ENCODE measurements at places on chromosomes 5 and 9.

- peak; percentile 21 for DNase-seq
These were observed 116.5 kb downstream of the GDNF start for GRCh38 chr5:37723162-37723961.

DNA sequence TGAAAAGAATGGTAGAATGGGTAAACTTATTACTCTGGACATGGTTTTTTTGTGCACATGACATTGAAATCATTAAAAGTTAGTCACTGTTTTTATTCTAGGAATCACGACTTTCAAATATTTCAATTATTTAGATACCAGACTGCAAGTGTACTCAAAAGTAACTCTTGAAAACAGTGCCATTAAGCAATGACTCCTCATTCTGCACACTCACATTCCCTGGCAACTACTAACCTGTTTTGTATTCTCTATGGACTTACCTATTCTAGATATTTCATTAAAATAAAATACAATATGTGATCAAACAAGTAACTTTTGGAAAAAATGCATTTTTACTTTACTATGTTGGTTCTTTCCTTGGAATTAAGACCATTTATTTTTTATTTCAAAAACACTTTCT is 607.0 kb downstream of the PDE4D start:
- DNase-seq, result no peak

GRCh38 chr9:95756986-95757385 is 118.5 kb upstream of the ERCC6L2 start:
- DNase-seq, result no peak

DNA sequence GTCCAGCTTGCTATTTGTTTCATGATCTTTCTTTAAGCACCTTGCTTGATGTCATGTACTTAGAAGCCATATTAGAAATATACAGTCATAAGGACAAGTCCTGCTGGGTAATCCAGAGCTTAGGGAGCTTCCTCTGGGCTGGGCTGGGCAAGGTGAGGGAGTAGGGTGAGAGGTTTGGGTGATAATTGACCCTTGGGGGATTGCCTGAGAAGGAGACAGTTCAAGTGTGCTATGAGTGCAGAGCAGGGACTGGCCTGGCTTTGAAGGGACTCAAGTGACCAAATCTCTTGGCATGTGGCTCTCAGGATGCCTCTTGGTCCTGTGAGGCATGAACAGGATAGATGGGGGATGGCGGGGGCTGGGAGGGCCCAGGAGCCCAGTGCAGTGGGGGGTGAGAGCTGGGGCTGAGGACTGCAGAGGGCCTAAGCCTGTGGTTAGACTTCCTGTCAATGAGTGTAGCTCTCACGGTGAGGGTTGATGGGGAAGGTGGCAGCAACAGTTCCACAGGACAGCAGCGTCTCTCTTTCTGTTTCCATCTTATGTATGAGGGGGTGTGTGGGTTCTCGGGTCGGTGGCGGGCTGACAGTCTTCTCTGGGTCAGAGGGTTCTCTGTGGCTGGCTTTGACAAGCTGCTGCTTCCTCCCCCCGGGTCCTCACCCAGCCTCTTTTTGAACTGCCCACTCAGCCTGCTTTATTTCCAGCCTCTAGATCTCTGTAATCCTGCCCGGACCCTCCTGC is 53.5 kb downstream of the RGS3 start:
- DNase-seq, result peak; percentile 59

- DNase-seq, result no peak
These were observed 71.9 kb upstream of the GRHPR start for GRCh38 chr9:37350486-37351190.

- DNase-seq, result no peak
These were observed at the start of gene FOXI1 for GRCh38 chr5:170105642-170106611. Gene FOXI1 (plus strand): TSS chr5:170105897. CDS start chr5:170105958, 61 bp downstream.

DNA sequence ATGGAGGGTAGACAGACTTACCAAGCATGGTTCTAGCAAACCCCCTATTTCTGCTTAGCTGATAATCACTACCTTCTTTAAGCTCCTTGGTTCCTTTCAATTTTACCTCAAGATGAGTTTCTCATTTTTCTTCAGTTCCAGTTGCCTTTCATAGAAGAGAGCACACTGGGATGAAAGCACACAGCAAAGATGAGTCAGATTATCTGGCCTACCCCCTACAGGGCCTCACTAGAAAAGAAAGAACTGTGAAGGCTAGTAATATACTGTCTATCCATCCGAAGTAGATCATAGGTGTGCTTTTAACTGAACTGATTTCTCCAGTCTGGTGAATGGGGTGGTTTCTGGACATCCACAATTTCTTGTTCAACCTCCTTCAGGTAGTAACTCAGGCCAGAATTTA is 122.5 kb downstream of the TRPM3 start:
- DNase-seq, result no peak

DNA sequence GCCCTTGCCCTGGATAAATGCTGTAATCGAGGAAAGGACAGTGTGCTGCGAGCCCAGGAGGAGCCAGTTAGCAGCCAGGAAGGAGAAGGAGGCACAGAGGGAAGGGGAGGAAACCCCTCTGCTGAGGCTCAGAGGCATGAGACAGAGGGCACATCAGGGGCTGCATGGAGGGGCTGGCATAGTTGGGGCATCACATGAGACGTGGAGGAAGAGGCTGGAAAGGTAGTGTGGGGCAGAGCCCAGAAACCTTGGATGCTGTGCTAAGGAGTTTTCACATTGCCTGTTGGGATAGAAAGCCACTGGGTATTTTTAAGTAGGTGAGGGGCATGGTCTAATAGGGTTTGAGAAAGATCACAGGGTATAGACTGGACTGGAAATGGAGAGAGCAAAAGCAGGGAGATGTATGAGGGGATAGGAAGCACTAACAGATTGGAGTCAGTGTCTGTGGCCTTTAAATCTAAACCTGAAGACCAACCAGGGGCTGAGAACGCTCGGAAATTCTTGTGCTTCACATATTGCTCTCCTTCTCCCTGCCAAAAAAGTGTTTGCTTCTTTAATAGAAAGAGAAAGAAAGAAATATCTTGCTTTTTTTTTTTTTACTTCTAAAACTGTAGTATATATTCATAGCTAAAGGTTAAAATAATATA is 33.0 kb upstream of the ANGPTL2 start:
- no peak for DNase-seq

GRCh38 chr9:37100327-37100726 is 20.0 kb upstream of the ZCCHC7 start:
- no peak for DNase-seq

DNA sequence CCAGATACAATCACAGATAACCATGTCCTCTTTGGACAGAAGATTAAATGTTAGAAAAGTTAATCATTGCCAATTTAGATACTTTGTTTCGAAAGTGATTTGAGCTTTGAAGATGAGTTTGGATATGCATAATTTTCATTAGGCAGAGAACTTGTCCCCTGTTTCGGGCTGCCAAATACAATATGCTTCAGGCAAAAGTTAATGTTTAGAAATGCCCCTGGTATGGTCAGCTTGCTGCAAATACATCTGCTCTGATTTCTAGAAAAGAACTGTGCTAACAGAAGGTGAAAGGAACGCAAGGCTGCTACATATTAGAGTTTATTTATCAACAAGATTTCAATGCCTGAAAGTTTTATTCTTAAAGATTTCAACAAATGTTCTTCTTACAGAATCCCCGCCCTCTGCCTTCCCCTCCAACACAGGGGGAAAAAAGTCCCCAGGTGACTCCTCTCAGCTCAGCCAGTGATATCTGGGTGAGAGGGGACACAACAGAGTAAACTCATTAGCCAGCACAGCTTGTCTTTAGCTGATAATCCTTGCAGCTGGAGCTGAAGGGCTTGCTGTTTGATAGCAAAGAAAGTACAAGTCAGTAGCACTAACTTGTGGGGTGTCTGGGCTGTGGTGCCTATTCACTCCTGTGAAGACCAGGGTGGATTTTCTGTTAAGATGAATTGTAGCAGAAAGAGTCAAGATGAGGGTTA is 435.7 kb downstream of the DMAC1 start:
- DNase-seq, result no peak

- DNase-seq, result no peak
These were observed 242.3 kb upstream of the BRINP1 start for GRCh38 chr9:119611565-119611964.

DNA sequence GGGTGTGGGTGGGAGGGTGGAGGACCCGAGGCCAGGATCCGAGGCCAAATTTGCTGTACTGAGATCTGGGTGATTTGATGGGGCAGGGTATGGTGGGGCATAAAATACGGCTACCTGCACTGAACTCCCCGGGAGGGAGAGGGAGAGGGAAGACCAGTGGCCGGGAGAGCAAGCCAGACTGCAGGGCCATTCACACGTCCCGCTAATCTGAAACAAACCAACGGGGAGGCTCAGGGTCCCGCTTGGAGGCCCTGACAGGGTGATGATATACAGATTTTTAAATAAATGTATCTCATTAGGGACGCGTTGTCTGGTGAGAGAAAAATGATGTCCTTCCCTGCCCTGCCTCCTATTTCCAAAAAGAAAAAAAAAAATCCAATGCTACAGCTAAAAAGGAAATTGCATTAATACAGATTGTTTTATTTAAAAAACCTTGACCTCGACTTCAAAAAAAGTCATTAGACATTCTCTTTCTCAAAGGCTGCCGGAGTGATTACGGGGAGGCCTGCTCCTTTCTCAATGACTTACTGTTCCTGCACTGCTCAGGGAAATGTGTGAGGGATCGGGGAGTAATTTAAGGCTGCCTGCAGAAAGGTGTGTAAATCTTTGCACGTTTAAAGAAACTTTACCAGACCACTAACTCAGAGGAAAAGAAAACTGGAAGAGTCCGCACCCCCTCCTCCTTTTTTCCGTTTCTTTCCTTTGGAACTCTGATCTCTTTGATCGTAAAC is 11.5 kb upstream of the PRRX2 start:
- DNase-seq, result peak; percentile 92

DNA sequence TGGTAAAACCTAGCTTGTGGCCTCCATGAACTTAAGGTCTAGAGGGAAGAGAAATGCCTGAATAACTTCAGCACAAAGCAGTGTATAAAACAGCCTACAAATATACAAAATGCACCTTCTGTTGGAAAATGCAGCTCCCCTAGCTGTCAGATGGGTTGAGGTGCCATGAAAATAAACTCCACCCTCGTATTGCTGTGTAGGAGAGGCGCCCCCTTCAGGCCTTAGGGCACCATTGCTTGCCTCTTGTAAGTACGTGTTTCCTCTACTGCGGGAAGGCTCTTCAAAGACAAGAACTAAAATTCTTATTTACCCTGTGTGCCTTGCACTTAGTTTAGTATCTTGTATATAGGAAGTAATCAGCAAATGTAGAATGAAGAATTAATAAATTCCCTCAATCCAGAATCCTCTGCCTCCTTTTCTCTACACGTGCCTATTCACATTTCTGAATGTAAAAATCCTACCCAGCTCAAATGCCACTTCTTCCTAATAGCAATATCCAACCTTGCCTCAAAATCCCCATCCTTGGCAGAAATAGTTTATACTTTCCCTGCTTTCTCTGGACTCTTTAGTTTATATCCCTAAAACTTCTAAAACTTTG is 393.7 kb upstream of the PDE4D start:
- DNase-seq, result no peak

- no peak for DNase-seq
These were observed 343.9 kb upstream of the CLINT1 start for GRCh38 chr5:158202801-158203200.

GRCh38 chr9:134226221-134226930 is 62.0 kb upstream of the RNU6ATAC start:
- DNase-seq, result peak; percentile 93

- DNase-seq, result no peak
These were observed 200.6 kb upstream of the IRX1 start for GRCh38 chr5:3394891-3395599.

DNA sequence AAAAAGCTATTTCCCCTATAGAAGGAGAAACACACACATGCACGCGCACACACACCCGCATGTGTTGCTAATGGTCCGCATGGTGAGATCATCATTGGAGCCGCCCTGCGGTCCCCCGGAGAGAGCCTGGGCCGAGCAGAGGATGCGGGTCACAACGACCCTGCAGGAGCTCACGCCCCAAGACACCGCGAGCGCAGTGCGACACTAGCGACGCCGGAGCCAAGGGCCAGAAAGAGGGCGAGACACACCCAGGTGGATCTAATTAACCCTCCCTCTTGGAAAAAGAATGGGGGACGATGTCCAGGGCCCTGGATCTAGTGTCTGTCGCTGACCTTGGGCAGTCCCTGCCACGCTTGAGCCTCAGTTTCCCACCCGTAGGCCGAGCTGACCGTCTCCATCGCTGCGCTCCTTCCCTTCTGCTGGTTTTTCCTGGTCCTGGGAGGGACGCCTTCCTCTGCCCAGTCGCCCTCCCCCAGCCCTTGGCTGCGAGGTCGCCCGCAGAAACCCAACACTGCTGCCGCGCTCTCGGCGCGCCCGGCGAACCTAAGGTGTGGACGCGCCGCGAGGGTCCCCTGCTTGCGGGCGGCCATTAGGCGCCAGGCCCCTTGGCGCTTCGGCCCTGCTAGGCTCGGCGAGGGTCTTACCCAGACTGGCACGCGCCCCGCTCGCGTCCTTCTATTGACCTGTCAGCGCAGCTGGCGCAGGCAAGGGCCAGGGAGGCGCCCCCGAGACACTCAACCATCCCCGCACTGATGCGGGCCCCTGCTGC is 47.5 kb upstream of the RNF20 start:
- DNase-seq, result peak; percentile 69

DNA sequence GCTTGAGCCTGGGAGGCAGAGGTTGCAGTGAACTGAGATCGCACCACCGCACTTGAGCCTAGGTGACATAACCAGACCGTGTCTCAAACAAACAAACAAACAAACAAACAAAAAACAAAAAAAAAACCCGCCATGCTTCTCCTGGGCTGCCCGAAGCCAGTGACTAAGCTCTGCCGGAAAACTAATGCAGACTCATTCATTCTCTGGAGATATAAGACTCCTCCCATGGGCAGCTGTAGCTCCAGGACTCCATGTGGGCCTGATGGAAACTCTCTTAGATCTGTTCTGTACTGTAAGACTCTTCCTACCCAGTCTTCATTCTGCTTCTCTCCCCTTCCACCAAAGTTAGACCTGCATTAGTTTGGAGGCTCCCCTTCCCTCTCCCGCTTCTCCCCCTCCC is 11.1 kb downstream of the GLDC start:
- no peak for DNase-seq

GRCh38 chr5:173341961-173342430 is 13.8 kb upstream of the STC2 start:
- DNase-seq, result no peak

- DNase-seq, result peak; percentile 21
These were observed 14.0 kb upstream of the TNIP1 start for GRCh38 chr5:151094852-151095245.

GRCh38 chr5:61202213-61202612 is 39.9 kb upstream of the SMIM15 start:
- DNase-seq, result no peak

DNA sequence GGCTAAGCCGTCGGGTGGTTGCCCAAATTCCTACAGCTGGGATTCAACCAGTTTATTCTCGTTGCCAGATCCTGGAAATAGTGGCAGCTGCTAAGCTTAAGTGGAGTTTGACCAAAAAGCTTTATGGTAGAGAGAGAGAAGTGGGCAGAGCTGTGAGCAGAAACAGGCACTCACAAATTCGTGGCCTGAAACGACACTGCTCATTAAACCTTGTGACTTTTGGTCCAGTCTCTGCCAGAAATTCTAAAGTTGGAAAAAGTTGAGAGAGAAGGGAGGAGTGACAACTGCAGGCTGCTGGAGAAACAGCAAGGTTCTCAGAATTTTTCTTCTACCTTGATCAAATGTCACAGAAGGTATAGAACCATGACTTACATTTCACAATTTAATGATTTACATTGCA is 131.5 kb downstream of the MTX3 start:
- no peak for DNase-seq

- no peak for DNase-seq
These were observed 492 bp downstream of the TENT2 start for GRCh38 chr5:79612667-79613198.
